Left kidney (tissue), 8 donors: ENCODE measurements at places on chromosomes 11 and 22. TPM values are rescaled to one million over a fixed set of nuclear protein-coding genes. Genes with fewer than 3 reads are reported as not detected.

PES1 gene
- polyA plus RNA-seq = 73.1 TPM

KRTAP5-11 gene
- polyA plus RNA-seq = 0.76 TPM

DNA sequence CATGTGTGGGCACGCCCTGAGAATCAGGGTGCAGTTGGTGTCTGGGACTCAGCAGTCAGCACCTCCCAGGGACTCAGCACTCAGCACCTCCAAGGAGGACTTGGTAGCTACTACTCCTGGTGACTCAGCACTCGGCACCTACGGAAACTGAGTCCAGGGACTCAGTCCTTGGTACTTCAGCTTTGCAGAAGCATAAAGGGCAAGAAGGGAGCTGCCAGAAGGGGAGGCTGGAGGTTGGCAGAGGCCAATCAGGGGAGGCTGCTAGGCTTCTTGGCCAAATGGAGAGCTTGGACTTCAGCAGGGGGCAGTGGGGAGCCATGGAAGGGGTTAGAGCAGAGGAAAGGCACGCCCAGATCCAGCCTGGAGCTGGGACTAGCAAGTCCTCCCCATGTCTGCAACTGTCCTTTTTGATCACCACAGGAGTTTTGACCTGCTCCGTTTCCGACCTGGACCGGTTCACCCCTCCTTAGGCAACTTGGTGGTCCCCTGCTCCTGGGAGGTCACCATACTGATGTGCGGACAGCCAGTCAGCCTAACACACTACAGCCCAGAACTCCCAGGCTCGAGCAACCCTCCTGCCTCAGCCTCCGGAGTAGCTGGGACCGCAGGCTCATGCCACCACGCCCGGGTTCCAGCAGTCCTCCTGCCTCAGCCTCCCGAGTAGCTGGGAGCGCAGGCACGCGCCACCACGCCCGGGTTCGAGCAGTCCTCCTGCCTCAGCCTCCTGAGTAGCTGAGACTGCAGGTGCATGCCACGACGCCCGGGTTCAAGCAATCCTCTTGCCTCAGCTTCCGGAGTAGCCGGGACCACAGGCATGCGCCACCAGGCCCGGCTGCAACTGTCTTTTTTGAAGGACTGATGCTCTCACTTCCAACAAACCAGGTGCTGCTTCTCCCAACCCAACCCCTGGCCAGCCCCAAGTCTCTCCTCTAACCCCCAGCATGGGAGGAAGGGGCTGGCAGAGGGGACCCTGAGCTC lies 1.5 kb downstream of the ANO9 start:
- no peak for DNase-seq

- DNase-seq = no peak
Observed at GRCh38 chr11:130042093-130042591, 27.6 kb upstream of the APLP2 start.

DNA sequence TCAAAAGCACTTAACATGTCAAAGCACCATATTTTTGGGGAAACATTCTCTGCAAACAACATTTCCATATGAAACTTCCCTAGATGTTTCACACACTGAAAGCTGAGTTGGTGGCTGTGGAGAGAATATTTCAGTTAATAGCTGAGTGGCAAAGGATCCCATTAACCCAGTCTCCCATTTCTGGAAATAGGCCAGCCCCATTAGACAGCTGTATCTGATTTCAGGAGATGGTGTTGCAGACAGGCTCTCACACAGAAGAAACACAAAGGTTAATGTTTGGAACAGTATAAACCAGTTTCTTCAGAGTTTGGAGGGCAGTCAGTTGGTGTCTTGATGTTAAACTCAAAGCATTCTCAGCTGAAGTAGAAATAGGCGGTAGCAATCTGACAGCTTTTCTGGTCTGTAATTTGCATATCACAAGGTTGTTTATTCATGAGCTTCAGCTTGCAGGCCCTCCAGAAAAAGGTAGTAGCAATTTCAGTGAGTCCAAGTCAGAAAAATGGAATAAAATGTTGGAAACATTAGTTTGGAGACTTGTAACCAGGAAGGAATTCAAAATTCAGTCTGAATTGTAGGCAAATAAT lies 15.5 kb upstream of the ZBTB44 start:
- DNase-seq = peak; percentile 40

GRCh38 chr22:20115691-20116375 lies at the start of gene RANBP1:
Gene RANBP1 (plus strand): TSS chr22:20116104. CDS start chr22:20116185, 81 bp downstream.
- no peak for DNase-seq

GRCh38 chr11:60389279-60389910 lies 6.9 kb upstream of the MS4A14 start:
- DNase-seq = no peak

DNA sequence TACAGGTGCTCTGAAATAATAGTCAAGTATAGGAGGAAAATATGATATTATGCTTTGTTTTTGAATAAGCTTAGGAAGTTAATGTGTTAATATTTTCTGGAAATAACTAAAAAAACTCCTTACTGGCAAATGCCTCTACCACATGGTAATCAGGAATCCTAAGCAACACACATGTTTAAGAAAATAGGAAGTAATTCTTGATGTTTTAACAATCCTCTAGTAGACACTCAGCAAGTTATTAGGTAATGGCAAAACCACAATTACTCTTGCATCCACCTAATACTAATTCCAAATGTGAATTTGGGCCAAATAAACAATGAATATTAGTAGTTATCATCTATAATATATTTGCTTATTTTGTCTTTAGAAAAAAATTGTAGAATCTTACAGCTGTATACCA lies 53.6 kb downstream of the SLC35F2 start:
- no peak for DNase-seq

GRCh38 chr11:10450462-10451425 lies 4.3 kb upstream of the AMPD3 start:
- no peak for DNase-seq

TTC38 gene
- 53.3 TPM for polyA plus RNA-seq

DNA sequence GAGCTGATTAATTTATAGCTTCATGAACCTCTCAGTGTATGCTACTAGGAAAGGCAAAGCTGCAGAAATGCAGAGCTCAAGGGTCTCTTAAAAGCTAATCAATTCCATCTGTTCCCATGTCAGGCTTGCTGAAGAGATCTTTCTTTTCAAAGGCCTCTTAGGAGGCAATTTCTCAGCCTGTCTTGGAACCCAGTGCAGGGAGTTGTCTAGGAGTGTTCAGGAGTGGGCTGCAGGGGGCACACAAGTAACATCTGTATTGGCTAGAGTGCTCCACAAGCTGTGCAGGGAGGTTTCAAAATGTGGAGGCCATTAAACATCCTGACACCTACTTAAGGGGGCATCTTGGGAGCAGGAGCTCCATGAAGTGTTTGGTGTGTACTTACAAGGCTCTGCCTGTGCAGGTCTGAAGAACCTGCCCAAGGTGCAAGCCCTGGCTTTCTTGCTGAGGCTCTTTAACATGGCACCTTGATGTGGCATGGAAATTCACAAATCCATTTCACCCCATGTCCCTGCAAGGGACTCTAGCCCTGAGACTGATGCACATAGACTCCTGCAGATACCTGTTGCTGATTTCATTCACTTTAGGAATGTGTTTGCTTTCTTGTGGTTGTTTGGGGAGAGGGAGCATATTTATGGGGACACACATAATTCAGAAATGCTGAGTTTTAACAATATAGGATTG lies 134.7 kb downstream of the ME3 start:
- no peak for DNase-seq

GRCh38 chr11:15765530-15765929 lies 590.8 kb downstream of the SOX6 start:
- no peak for DNase-seq

CLDN5 gene
- 17.5 TPM for polyA plus RNA-seq

GRCh38 chr11:116615211-116615865 lies 157.4 kb downstream of the BUD13 start:
- DNase-seq = no peak

DNA sequence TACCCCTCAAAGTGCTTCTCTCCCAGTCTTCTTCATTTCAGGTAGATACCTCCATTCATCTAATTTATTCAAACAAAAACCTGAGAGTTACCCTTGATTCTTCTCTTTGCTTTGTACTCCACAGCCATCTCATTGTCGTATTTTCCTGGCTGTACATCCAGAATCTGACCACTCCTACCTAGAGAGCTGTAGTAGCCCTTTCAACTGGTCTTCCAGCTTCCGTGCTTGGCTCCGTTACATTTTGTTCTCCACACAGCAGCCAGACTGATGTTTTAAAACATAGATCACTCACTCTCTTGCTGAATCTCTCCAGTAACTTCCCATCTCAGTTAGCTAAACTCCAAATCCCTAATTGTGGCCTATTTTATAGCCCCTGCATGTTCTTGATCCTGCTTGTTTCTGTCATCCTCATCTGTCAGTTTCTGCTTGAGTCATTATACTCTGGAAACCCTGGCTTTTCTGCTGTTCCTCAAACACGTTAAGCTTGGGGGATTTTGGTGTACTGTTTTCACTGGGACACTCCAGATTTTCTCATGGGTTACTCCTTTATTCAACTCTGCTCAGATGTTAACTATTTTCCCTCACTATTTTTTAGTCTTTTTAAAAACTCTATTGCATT lies 7.4 kb downstream of the SPCS2 start:
- DNase-seq = no peak

GRCh38 chr22:43434275-43434927 lies 22.6 kb downstream of the MPPED1 start:
- no peak for DNase-seq

CCDC188 gene
- polyA plus RNA-seq = 1.0 TPM

- no peak for DNase-seq
Observed at GRCh38 chr11:12241401-12241800, 131.0 kb downstream of the MICAL2 start.

DNA sequence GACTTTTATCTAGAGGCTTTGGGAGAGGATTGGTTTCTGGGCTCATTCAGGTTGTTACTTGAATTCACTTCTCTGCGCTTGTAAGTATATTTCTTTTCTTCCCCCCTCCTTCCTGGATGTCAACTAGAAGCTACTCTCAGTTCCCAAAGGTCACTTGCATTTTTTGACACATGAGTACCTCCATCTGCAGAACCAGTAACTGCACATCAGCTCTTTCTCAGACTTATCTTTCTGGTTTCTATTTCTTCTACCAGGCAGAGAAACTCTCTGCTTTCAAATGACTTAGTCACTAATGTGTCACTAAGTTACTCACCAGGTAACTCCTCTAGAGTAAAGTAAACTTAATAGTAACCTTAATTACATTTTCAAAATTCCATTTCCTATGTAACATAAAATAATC lies 773.0 kb upstream of the LUZP2 start:
- DNase-seq = no peak

SCGB1C1 gene
- polyA plus RNA-seq = 1.1 TPM

DNA sequence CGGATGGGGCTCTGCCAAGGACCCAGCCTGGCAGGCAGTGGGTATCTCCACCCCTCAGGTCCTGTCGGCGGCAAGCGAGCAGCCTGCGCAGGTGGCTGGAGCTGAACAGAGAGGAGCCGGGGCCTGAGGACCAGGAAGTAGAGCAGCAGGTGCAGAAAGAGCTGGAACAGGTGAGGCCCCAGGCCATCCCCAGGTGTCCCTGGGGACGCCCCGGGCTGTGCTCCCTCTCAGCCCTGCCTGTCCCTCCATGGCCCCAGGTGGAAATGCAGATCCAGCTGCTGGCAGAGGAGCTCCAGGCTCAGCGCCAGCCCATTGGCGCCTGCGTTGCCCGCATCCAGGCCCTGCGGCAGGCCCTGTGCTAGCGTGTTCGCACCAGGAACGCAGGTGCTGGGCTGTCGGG lies 44.0 kb downstream of the PISD start:
- no peak for DNase-seq

- DNase-seq = no peak
Observed at GRCh38 chr22:40050258-40050657, 55.5 kb downstream of the FAM83F start.

WNT7B gene
- 7.5 TPM for polyA plus RNA-seq

DNA sequence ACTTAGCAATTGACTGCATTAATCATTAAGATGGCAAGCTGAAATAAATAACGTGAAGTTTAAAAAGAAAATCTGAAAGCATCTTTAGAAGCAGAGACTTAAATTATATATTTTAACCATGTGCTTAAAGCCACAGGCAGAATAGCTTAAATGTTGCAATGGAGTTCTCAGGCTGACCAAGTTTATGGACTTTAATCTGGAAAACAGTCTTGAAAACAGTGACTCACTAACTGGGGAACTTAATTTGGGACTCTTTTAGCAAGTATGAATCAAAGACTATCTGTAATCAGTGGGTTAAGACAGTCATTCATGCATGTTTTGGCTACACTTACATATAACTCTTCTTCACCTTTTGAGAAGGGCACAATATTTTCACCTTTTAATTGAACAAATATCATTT lies 12.6 kb upstream of the GLYATL1 start:
- no peak for DNase-seq

GRCh38 chr11:13861411-13861810 lies 101.1 kb upstream of the SPON1 start:
- DNase-seq = no peak

DNA sequence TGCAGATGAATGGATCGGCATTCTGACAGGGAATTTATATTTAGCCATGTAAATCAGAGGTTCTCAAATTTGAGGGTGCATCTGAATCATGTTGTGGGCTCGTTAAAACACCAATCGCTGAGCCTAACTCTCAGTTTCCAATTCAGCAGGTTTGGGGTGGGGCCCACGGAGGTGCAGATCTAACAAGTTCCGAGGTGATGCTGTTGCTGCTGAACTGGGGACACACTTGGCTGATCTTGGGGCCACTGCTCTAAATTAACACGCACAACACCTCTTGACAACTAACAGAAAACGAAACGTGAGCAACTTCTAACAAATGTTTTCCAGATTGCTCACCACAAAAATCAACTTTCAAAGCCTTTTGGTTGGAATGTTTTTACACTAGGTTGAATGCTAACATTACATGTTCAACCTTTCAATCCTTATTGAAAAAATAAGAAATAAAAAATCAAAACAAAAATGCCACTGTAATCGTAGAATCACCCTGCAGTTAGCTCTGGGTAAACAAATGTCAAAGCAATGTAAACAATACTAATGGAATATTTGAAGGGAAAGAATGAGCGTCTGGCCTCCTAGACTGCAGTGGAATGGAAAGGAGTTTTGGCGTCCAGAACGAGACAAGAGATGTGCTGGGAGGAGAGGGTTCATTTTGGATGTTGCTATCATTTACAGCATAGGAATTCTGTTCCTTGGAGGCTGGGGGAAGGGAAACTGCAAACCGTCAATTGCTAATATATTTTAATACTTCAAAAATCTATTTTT lies 68.3 kb upstream of the SLC6A5 start:
- DNase-seq = no peak

BLID gene
- not detected for polyA plus RNA-seq

- no peak for DNase-seq
Observed at GRCh38 chr22:47310601-47311000, 548.2 kb downstream of the TBC1D22A start.

- DNase-seq = no peak
Observed at GRCh38 chr11:26841818-26842473, 120.1 kb upstream of the SLC5A12 start.

DNA sequence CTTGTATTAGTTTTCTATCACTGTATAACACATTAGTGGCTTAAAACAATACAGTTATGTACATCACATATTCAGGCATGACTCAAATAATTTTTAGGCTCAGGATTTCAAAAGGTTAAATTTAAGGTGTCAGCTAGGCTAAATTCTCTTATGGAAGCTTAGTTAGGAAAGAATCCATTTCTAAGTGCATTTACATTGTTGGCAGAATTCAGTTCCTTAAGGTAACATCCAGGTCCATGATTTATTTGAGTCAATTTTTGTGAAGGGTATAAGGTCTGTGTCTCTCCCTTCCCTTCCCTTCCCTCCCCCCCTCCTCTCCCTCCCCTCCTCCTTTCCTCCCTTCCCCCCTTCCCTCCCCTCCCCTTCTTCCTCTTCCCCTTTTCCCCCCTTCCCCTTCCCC lies 399.0 kb upstream of the CNTN5 start:
- no peak for DNase-seq

JHY gene
- polyA plus RNA-seq = 13.7 TPM

PAMR1 gene
- 4.3 TPM for polyA plus RNA-seq
